Stimulated activated naive CD8-positive, alpha-beta T cell treated with anti-CD3 and anti-CD28 coated beads, Interleukin-15, Interleukin-2, amounts not matched to agents 100 U/mL and 50 U/mL, for 24 hours (primary cell): ENCODE measurements at places on chromosomes 3 and 15.

GRCh38 chr15:39801641-39802309 lies 19.1 kb upstream of the FSIP1 start:
- DNase-seq = no peak

GRCh38 chr3:63791974-63792373 lies 27.1 kb upstream of the C3orf49 start:
- no peak for DNase-seq

- DNase-seq = no peak
These were observed 1.1 kb downstream of the EAF2 start for GRCh38 chr3:121836064-121836463.

- DNase-seq = no peak
These were observed 271.7 kb downstream of the CNTN4 start for GRCh38 chr3:2370317-2370716.

GRCh38 chr15:36579792-36580431 lies 486 bp downstream of the CDIN1 start:
- peak; percentile 33 for DNase-seq

DNA sequence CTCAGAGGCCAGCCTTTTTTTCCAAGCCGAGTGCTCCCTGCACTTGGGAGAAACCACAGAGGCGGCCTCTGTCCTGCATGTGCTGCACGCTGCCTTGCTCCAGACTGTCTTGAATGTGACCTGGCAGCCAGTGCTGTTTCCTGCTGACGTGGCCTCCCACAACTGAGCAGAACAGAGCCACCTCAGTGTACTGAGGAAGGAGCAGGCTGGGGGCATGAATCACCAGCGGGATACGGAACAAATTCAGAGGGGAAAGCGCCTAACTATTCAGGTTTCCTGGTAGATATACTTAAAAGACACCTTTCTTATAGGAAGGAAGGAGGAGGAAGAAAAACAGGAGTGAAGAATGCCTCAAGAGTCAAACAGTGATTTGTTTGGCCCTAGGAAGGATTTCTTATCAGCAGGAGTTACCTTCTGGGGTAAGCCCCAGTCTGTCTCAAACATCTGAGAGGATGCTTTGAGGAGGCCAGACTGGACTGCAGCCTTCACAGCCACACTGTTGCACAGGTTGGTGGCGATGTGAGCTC lies 114.0 kb downstream of the FNDC3B start:
- DNase-seq = peak; percentile 62

DNA sequence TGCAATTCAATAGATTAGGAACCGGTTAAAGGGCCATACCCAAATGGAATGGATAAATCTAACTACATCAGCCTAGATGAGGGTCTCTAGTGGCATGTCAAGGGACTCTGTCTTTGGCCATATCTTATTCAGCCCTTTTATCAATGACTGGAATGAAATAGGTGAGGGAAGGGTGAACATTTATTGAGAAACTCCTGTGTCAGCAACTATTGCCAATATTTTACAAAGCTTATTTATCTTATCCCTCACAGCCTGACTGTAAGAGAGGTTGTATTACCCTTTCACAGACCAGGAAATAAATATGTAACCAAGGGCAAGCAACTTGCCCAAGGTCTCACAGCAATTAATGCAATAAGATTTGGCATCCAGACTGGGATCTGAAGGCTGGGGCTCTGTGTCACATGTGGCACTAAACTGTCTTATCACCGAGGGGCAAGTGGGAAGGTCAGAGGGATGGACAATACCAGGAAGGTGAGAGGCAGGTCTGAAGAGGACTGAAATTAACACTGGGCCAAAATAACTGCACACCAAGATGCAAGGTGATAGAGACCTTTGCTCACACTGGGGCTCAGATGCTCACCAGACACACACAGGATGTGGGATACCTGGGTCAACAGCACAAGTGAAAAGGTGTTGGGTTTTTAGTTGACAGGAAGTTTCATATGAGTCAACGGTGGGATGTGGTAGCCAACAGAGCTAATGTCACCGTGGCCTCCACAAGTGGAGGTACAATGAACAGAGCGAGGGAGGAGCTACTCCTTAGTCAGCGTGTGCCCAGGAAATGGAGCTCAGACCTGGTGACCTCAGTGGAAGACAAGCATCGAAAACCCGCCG lies 261.3 kb downstream of the RPLP1 start:
- DNase-seq = peak; percentile 72

DNA sequence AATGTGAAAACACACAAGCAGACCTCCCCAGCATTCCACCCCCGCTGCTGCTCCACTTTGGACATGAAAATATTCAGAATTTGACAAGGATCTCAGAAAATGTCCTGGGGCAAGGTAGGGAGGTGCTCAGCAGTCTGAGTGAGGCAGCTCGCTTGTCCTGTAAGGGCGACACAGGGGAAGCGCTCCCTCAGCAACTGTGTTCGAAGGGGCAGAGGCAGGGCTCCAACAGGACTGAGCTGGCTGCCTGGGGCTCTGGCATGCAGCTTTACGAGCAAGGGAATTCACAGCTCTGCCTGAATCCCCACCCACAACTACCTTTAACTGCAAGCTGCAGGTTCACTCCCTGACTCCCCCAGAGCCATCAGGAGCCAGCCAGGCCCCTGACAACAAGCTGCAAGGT lies 287.0 kb upstream of the LYSMD4 start:
- DNase-seq = no peak

DNA sequence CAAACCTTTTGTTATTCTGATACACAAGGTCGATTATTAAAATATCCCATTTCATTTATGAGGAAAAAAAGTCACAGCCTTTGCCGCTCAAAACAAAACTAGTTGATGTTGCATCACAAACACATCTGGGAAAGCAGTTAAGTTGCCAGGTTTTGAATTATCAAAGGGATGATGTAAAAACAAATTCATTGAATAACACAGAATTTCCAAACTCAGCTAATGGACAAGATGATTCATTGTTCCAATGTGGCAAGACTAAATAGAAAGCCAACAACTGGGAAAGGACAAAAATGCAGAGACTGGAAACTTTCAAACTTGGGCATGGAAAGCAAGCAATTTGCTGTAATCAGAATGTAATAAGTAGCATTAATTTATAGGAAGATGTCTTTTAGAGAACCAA lies 610.0 kb upstream of the ZNF385D start:
- DNase-seq = no peak

- no peak for DNase-seq
These were observed 514 bp downstream of the PLS1 start for GRCh38 chr3:142596726-142597088.
